ENCODE measurements at places on chromosomes 16 and 17. TPM values are rescaled to one million over a fixed set of nuclear protein-coding genes. Genes with fewer than 3 reads are reported as not detected.

DNA sequence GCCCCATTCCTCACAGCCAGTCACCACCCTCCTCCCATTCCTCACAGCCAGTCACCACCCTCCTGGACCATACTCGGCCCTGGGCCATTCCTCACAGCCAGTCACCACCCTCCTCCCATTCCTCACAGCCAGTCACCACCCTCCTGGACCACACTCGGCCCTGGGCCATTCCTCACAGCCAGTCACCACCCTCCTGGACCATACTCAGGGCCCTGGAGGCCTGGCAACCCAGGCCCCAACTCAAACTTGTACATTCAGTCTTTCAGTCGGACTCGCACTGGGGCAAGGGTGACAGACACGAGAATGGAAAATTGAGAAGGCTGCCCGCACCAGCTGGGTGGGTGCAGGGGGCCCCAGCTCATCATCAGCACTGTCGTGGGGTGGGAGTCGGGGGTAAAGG, 30.4 kb upstream of the FOXK2 start:
- DNase-seq = no peak

GRCh38 chr17:82160075-82160474, 52.6 kb downstream of the CCDC57 start:
- no peak for DNase-seq

DNA sequence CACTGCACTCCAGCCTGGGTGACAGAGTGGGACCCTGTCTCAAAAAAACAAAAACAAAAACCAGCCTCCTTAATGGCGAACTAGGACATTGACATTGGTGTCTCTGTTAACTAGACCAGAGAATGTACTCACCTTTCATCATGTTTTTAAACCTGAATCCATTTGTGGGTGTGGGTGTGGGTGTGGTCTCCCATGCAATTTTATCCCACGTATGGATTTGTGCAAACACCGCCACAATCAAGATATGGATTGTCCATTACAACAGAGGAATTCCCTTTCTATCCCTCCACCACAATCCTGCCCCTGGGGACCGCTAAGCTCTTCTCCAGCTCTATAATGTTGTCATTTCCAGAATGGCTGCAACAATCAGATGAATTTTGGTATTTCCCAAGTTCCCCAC, 49.9 kb downstream of the DNAH17 start:
- no peak for DNase-seq

- DNase-seq = no peak
Observed at GRCh38 chr17:2057760-2058585, 3.1 kb downstream of the HIC1 start.

- no peak for DNase-seq
Observed at GRCh38 chr16:81292936-81293335, 21.8 kb upstream of the GAN start.

DNA sequence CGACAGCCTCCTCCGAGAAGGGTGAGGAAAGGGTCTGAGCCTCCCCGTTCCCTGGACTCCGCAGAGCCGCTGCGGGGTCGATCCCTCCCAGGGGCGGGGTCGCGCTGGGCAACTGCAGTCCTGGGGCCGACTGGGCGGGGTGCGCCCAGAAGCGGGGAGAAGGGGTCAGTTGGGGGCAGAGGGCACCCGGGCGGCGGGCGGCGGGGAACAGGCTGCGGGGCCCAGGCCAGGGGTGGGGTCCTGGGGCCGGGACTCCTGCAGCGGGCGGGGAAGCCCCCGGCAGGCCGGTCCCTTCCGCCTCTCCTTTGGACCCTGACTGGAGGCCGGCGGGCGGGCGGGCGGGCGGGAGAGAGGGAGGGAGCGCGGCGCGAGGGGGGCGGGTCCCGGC, 352 bp downstream of the GGNBP2 start:
- no peak for DNase-seq

GRCh38 chr17:78124081-78124835, 4.3 kb downstream of the TMC6 start:
- DNase-seq = no peak

GRCh38 chr16:3046641-3047386, 453 bp downstream of the MMP25 start:
- peak; percentile 61 for DNase-seq

DNA sequence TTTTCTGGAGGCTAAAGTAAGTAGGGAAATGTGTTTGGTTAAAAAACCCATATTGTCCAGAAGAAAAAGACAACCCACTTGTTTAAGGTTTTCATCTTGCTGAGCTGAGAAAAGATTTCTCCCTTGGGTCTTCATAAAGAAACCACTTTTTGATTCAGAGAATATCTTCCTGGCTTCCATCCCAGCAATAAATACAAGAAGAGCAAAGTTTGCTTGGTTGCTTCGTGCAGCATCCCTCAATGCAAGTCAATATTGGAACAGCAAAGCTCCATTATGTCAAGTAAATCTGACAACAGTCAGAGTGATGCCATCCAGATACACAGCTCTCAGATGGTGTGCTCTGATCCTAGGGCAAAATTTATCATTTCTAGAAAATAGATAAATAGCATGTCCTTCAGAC, 118.9 kb upstream of the PIRT start:
- DNase-seq = no peak

DNA sequence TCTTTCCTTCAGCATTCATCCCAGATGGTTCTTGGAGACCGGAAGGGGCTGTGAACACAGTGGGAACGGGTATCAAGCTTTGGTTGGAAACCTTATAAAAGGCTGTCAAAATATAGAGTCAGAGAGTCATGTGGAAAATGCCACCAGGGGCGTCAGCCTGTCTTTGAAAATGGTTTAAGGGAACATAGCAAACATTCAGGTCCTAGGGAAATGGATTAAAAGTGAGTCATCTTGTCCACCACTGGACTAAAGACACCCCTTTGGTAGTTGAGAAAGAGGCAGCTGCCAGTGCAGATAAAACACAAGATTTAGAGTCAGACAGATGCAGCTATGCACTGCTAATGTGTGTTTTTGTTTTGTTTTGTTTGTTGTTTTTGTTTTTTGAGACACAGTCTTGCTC, 47.8 kb upstream of the BCO1 start:
- no peak for DNase-seq

- DNase-seq = no peak
Observed at GRCh38 chr17:45220079-45220478, 1.6 kb upstream of the FMNL1 start.

TEKT3 gene
- 0.21 TPM for polyA plus RNA-seq

CACNG5 gene
- polyA plus RNA-seq = 0.10 TPM

NOD2 gene
- polyA plus RNA-seq = not detected
